Hippocampal formation (tissue), 2 donors: ENCODE measurements at places on chromosomes 2 and 18.

GRCh38 chr2:47056868-47057686 lies 98.0 kb downstream of the STPG4 start:
- DNase-seq: peak; percentile 19

DNA sequence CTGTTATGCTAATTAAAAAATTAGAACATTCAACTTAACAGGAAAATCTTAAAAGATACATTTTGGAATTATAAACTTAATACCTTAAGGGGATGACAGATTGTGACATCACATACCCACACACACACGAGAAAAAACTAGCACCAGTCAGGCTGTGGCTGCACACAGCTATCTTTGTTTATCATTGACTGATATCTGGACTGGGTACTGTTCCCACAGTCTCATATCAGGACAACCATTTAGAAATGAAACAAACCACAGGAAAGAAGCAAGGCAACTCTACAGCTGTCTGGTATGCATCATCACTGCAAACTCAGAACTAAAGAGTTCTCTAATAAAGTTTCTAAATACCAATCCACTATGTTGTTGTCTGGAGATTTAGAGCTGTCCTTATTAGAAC lies 210.9 kb upstream of the SMAD7 start:
- DNase-seq: no peak

DNA sequence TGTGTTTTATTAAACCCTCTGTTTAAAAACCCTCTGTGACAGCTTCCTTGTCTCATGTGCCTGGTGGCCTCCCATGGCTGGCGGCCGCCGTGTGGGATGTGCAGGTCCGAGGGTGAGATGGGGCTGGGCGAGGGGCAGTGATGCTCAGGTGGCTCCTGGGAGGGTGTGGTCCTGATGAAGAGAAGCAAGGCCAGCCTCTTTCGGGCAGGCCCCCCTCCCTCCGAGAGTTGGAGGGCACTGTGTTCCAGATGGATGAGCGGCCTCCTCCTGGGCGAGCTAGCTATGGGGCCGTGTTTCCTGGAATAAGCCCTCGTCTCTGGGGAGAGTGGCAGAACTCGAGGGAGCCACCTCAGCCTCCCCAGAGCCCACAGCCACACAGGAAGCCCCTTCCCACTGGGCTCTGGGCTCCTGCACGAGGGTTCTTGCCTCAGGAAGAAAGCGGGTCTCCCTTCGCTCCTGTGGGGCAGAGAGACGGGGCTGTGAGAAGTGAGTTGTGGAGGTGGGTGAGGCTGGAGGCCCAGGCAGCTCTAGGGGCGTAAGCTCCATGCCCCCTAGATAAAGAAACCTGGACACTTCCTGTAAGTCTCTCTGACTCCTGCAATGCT lies 72.1 kb downstream of the ASB1 start:
- DNase-seq: no peak

- no peak for DNase-seq
Measured at GRCh38 chr2:67842375-67842959, 220.3 kb downstream of the C1D start.

- no peak for DNase-seq
Measured at GRCh38 chr2:123870881-123871276, 154.2 kb upstream of the CNTNAP5 start.

- DNase-seq: no peak
Measured at GRCh38 chr2:16404551-16405300, 260.9 kb downstream of the CYRIA start.

DNA sequence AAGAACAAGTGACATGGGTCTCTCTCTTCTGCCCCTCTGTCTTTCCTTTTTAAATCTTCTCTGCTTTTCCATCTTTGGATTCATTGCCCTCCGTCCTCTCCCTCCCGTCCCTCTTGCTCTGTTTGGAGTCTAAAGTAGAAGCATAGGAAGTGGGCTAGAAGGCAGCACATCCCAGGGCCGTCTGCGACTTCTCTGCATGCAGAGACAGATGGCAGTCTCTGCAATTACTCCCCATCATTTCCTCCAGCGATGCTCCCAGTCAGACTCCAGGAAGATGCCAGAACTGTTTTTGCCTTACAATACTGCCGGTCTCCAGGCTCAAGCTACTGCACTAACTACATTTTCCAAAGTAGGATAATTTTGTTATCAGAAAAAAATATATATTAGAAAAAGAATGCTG lies 35.2 kb upstream of the LPIN2 start:
- no peak for DNase-seq

DNA sequence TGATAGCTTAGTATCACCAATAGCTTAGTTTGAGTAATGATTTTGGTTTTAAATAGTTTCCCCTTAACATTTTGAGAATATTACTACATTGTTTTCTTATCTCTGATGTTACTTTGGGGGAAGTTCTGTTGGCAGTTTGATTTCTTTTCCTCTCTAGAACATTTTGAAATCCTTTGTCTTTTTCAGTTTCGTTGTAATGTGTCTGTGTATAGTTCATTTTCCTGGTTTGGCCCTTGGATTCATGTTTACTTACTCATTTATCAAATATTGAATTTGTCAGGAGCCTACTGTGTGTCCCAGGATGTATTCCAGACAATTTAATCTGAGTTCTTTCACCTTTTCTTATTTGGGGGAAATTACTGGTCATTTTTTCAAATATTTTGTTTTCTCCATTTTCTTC lies 16.7 kb downstream of the ANKRD12 start:
- DNase-seq: no peak

DNA sequence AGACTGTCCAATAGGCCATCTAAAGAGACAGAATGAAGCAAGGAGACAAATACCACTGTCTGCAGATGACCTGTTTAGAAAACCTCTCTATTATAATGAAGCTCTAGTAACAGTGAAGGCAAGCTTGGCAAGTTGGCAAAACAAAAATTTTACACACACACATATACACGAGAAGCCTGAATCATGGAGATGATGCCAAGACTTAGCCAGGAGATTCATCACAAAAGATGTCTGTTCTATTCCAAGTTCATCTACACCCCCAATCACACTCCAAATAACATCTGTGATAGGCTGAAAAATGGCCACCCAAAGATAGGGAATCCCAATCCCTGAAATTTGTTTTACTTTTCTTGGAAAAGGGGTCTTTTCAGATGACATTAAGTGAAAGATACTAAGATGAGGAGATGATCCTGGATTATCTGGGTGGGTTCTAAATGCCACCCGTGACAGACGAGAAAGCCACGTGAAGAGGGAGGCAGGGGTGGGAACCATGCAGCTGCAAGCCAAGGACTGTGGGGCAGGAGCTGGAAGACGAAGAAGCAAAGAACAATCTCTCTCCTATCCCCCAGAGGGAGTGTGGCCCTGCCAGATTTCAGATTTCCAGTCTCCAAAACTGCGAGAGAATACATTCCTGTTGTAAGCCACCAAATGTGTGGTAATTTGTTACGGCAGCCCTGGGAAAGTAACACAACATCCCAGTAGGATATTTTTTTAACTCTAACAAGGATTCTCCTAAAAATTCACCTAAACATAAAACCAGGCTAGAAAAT lies 20.0 kb downstream of the HDLBP start:
- no peak for DNase-seq

GRCh38 chr18:22639561-22639960 lies 221.8 kb upstream of the CTAGE1 start:
- no peak for DNase-seq

GRCh38 chr2:155203178-155203577 lies 504.7 kb downstream of the KCNJ3 start:
- DNase-seq: no peak

DNA sequence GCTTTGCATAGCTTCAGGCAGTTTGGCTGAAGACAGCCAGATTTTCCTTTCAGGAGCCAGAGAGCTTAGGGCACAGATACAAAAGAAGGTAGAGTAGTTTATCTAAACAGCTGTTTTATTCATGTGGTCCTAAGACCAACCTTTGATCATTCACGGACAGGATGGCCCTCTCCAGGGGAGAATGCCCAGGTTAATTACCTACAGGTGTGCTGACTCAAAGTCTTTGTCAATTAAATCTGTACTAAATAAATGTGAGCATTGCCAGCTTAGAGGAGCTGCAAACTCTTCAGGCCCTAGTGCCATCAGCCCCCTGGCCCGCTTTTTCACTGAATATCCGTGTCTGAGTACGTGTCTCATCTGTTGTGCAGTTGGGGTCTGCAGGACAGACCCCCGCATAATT lies 554.7 kb downstream of the NUP35 start:
- no peak for DNase-seq

GRCh38 chr2:10951558-10952414 lies 40.1 kb downstream of the KCNF1 start:
- DNase-seq: no peak

GRCh38 chr2:228518-229278 lies 35.1 kb downstream of the SH3YL1 start:
- no peak for DNase-seq
